A549 treated with ZK216348 at 1 μM for 4 hours (cell line): ENCODE measurements at places on chromosomes 11 and 22. TPM values are rescaled to one million over a fixed set of nuclear protein-coding genes. Genes with fewer than 3 reads are reported as not detected.

Gene ARHGAP8
- 1.2 to 2.0 TPM (median 1.4 TPM) in 5 replicates for total RNA-seq

Gene ACR
- 0.19 to 0.54 TPM in 2 of 5 replicates, not detected in the others for total RNA-seq

Gene PKDREJ
- not detected in 5 replicates for total RNA-seq

Gene RGL4
- total RNA-seq, result not detected in 5 replicates

Gene EIF3D
- 155 to 176 TPM (median 167 TPM) in 5 replicates for total RNA-seq
